ENCODE measurements at places on chromosomes 5 and 9.

DNA sequence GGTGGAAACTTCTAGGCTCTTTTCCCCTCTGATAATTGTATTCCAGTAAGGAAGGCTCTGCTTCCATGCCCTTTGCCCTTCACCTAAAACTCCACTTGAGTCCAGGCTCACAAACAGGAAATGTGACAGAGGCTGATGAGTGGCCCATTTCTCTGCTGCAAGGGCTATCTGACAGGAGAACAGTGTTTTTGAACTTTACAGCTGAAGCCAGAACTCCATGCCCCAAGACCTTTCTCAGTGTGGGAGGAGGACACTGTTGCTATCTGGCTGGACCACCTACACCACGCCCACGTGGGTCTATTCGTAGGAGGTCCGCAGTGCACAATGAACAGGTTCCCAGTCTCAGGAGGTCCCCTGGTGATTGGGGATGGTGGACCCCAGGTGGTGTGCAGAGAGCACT, 13.6 kb downstream of the GGTA1 start:
- peak; percentile 31 for DNase-seq

DNA sequence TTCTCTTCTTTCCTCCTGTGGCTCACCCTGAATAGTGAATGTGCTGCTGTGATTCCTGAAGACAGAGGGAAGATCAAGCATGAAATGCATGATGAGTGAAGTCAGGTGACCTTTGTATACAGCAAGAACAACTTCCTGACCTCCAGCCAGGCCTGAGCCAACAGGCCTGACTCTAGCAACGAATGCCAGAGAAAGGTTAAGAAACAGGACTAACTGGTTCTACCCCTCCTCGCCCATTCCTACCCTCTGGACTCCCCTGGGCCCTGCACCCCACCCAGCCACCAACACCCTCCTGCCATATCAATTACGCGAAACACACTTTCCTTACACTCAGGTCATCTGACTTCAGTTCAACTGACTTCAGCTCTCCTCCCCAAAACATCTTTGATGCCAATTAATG, 4.9 kb downstream of the SUSD1 start:
- DNase-seq: no peak

DNA sequence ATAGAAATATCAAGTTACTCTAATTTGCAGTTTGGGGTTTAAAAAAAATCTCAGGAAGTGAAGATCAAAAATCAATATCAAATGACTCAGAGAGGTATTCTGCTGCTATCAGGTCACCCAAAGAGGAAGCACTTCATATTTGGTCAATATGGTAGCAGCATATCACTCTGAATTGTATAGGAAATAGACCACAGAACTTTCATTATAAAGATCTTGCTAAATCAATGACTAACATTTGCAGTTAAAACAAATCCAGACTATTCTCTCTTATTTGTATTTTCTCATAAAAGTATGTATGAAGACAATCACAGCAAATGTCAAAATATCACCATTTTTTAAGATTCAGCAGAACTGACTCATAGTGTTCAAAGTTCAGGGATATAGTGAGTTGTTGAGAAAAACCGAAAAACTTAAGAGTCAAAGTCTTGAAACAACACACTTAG, 105.8 kb upstream of the PCSK1 start:
- no peak for DNase-seq

DNA sequence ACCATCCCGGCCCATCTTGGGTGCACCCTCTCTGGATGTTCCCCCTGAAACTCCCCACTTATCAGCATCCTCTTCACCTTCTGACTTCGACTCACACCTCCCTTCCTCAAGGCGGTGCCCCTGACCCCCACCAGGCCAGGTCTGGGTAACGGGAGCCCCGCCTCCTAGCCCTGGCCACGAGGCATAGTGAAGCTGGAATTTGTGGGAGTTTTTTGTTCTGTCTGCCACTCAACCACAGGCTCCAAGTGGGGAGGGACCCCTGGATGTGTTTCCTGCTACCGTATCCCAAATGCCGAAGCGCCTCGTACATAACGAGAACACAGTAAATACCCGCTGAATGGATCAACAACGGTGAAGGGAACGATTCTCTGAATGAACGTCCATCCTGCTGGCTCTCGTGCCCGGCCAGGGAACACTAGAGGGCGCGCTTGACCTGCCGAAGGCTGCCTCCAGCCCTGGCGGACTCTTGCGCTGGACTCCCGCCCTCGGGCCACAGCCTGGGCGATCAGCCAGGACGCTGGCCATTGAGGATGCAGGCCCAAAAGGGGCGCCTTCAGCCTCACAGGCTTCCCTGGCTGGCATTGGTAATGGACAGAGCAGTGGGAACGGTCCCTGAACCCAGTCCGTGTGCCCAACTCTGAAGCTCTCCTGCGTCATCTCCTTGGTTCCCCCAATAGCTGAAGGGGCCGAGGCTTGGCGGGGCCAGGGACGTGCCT, 47.3 kb upstream of the PHYKPL start:
- peak; percentile 94 for DNase-seq
